ENCODE measurements at places on chromosomes 2 and 18.

- no peak for DNase-seq
Observed at GRCh38 chr2:1518331-1518803, 105.1 kb downstream of the TPO start.

- DNase-seq = no peak
Observed at GRCh38 chr2:19607400-19607799, 249.0 kb upstream of the OSR1 start.

DNA sequence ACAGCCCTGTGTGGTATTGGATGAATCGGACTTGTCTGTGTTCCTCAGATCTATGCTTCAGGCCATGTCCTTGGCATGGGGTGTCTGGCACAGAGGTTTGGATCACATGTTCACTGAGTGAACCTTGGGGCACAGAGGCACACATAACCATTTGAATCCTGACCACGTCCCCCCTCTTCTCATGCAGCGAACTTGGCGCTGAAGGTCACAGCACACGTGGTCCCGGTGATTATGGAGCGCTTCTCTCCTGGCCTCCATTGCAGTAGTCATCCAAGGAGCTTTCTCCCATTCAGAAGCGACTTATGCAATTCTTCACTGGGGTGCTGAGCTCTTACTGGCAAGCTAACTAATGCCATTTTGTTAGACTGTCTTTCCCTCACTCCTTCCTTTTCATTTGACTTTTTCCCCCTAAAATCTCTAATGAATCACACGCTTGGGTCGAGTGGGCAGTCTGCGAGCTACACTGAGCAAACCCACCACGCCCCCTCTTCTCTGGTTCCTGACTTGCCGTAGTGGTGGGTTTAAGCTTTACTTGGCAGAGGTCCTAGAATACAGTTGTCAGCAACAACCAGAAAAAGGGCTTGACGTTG lies 59.4 kb downstream of the KCNG2 start:
- peak; percentile 55 for DNase-seq

GRCh38 chr2:157444641-157445040 lies 752 bp upstream of the CYTIP start:
- no peak for DNase-seq

DNA sequence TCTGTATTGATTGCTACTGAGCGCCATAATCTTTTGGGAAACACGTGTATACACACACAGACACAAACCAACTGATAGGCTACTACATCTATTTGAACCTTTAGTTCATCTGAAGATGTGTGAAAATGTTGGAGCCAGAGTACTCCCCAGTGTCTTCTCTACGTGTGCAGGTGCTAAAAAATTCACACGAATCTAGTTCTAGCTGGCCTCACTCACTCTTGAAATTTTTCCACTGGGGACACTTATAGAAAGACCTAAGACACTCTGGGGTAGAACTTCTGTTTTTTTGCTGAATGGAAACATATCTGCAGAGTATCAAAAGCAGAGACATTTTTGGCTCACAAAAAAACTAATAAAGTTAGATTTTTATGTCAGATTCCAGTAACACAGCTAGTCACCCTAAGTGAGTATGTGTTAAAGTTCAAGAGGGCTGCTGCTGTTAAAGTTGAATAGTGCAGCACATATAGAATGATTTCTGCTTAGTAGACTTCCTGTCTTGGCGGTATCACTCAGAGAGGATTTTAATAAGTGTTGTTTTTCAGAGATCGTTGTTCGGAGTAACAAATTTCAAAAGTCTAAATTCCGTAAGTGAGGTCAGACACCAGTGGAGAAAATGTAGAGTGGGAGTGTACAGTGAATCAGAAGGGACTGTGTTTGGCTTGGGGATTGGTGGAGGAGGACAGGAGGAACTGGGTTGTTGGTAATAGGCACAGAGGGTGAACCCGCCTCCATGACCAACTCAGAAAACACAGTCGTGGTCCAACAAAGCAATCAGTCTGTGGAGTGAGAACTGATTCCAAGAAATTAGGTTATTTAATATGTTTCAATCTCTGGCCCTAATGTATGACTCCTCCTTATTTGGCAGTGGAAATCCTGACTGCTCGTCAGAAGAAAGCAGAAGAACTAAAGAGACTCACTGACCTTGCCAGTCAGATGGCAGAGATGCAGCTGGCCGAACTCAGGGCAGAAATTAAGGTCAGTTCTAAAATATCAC lies 43.1 kb downstream of the KCTD18 start:
- DNase-seq = no peak

GRCh38 chr2:235806986-235807750 lies 313.3 kb downstream of the AGAP1 start:
- DNase-seq = peak; percentile 64

- no peak for DNase-seq
Observed at GRCh38 chr2:111984213-111984604, 70.9 kb upstream of the TMEM87B start.

DNA sequence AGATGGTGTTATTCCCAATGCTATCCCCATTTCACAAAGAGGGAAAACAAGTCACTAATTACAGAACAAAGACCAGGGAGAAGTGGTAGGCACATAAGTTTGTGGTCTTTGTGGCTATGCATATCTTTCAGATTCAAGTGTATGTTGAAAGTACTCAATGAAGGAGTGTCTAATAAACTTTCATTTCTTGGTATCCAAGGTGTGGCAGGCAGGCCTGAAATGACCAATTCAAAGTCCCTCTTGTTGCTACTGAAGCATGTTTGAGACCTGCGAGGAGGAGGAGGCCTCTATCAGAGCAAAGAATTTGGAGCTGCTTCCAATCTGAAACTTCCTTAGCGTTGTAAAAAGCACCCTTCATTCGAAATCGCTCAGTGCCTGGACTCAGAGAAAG lies 60.9 kb upstream of the KLF7 start:
- no peak for DNase-seq

DNA sequence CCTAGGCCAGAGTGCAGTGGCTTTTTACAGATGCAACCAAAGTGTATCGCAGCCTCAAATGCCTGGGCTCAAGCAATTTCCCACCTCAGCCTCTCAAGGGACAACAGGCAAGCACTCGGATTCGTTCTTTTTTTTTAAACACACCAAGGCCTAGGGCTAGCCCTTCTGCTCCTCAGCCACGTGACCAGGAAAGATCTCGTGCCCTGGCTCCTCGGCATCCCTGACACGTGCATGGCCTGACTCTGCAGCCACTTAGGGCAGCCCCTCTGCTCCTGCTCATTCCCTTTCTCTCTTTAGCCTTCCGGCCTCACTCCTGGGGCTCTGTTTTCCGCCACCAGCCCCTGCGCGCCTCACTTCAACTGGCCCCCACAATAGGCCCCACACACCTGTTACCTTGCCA lies 18.4 kb downstream of the FAM178B start:
- peak; percentile 8 for DNase-seq

DNA sequence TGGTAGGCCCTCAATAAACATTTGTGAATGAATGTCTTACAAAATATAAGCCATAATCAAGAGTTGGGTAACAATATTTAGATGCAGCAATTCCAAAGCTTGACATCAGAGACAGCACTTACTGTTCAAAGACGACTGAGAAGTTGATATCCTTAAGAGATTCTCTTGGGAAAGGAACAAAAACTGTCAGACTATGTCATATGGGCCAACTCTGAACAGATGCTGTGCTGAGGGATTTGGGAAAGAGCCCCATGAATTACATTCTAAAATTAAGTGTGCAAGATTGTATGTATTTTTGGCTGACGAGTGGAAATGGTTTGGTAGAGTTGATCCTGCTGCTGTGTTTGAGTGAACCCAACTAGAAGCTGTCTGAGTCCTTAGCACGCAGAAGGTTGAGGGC lies 250.7 kb upstream of the LINC00305 start:
- DNase-seq = no peak

DNA sequence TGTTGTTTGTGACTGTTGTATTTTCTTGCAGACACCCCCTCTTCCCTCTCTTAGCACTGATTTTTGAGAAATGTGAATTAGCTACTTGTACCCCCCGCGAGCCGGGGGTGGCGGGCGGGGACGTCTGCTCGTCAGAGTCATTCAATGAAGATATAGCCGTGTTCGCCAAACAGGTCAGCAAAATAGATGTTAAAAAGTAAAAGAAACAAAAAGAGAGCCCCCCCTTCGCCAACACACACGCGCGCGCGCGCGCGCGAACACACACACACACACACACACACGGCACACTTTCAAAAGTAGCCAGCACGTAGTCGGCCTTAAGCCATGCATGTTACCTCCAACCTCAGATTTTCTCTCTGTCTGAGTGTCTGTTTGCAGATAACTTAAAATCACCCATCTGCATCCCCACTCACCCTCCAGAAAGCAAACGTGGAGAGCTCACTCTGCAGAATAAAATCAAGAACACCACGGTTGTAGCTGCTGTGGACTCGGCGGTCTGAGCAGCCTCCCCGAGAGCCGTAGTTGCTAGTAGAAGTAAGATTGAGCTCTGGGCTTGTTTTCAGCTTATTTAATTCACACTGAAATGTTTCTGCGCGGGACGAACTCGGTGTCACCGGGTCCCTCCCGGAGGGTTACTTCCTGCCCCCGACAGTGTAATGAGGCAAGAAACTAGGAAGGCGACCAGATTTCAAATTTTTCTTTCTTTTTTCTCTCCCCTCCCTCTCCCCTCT lies 5.1 kb downstream of the MEIS1 start:
- DNase-seq = no peak

GRCh38 chr2:37324536-37324785 lies 172 bp downstream of the PRKD3 start:
- DNase-seq = no peak

DNA sequence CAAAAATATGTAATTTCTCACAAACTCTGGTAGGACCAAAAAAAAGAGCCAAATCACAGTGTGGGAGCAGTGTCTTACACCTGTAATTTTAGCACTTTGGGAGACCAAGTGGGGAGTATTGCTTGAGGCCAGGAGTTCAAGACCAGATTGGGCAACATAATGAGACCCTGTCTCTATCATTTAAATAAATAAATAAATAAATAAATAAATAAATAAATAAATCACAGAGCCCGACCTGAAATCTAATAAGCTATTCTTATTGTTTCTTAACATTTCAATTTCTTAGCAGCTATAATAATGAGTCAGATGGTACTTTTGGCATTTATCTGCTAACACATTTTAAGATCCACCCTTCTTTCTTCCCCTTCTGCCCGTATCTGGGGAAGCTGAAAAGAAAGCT lies 1229.6 kb downstream of the SUCLG1 start:
- no peak for DNase-seq

DNA sequence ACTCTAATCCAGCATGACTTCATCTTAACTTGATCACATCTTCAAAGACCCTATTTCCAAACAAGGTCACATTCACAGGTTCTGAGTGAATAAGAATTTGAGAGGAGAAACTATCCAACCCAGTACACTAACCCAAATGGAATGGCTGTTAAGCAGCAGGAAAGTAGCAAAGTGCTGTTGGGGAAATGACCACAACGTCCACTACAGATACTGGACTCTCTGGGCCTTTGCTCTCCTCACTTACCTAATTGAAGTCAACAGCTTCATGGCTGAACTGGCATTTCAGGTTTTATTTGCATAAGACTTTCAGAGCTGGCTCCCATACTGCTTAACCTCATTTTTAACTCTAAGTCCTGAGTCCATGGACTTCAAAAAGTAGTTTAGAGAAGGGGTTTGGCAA lies 38.0 kb upstream of the ACVR2A start:
- DNase-seq = no peak

- no peak for DNase-seq
Observed at GRCh38 chr2:1990724-1991123, 246.4 kb upstream of the PXDN start.

DNA sequence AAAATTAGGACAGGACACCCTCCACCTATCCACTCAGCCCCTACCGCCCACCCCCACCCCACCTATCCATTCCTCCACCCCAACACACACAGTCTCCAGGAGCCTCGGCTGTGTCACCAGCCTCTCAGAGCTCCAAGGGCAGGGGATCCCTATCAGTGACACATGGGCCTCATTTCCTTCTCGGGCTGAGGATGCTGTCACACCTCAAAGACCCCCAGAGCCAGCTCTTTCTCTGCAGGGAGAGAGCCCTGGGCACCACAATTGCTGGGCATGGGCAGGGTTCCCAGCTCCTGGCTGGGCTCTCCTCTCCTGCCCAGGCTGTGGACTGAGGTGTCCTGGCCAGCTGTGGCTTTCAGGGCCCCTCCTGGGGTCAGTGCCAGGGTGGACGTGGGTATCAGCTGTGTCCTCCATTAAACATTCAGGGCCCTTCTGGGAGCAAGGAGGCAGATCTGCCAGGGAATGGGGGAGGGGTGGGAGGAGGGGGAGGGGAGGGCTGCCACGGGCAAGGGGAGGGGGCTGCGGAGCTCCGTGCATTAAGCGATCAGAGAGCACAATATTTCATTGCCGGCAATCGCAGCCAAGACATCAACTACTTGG lies 14.3 kb upstream of the ECEL1 start:
- no peak for DNase-seq

- DNase-seq = no peak
Observed at GRCh38 chr2:218192902-218193430, 24.0 kb upstream of the ARPC2 start.

DNA sequence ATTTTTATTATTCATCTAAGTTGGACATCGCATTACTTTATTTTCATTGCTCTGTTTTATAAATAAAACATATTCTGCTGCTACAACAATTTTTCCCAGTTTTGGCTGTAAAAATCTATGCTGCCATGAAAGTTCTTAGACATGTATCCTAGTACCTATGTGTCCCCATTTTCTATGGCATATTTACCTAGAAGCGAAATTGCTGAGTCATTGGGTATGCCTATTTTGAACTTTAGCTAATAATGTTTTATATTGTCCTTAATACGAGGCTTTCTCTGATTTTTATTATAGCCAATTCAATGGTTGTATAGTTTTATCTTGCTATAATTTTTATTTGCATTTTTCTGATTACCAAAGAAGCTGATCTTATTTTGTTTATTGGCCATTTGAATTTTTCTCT lies 110.5 kb upstream of the DPP10 start:
- no peak for DNase-seq

DNA sequence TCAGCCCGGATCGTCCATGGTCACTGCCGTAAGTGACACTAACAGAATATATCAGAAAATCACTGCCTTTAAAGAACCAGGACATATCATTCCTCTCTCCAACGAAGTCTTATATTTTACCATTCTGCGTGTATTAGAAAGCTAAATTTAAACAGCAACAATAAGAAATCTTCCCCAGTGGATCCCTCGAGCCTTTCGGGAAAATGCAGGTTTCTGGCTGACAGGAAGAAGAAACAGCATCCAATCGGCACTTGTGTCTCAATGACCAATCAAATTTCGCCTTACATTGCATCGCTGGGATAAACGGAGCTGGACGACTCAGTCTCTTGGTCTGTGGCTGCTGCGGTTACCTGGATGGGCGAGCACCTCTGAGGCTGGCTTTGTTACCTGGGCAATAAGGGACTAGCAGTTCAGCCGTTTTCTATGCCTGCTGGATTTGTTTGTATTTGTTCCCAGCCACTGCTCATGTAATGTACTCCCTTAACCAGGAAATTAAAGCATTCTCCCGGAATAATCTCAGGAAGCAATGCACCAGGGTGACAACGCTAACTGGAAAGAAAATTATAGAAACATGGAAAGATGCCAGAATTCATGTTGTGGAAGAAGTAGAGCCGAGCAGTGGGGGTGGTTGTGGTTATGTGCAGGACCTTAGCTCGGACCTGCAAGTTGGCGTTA lies at the start of gene DUSP19:
DUSP19 (plus strand) TSS at position 284 of the 675 bp plus-strand sequence; CDS start at position 471, 187 bp downstream.
- peak; percentile 94 for DNase-seq

DNA sequence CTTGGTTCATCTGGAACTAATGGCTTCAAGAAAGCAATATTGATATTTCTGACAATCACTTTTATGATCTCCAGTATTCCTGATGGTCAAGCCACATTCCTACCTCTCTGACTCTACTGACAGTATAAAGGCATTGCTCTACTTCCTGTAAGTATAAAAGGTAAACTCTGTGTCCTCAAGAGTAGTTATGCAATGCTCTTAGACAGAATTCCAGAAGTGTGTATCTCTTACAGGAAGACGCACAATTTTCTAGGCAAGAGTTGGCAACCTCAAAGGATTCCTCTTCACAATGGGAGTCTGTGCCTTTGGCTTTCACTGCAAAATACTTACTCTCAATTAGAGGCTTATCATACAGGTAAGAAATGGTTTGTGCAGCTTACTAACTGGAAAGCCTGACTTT lies 100.1 kb downstream of the THADA start:
- no peak for DNase-seq
